ENCODE measurements at places on chromosomes 13 and 19.

- no peak for DNase-seq
Observed at GRCh38 chr19:38850436-38850975, 720 bp upstream of the HNRNPL start.

DNA sequence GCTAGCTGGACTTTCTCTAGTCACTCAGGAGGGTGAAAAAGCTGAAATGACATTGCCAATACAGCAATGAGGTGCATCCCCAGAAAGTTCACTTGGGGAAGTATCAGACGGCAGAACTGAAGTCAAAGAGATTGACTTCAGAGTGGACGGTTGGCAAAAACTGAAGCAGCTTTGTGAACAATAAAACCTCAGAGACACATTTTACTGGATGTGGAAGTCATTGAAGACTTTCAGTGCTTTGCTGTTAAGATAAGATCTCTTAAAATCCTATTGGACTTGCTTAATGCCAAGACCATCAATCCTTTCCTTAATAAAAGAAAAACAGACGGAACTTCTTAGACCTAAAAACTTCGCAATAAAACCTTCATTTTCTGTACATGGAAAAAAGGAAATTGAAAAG, 103.7 kb downstream of the ABCC4 start:
- no peak for DNase-seq

DNA sequence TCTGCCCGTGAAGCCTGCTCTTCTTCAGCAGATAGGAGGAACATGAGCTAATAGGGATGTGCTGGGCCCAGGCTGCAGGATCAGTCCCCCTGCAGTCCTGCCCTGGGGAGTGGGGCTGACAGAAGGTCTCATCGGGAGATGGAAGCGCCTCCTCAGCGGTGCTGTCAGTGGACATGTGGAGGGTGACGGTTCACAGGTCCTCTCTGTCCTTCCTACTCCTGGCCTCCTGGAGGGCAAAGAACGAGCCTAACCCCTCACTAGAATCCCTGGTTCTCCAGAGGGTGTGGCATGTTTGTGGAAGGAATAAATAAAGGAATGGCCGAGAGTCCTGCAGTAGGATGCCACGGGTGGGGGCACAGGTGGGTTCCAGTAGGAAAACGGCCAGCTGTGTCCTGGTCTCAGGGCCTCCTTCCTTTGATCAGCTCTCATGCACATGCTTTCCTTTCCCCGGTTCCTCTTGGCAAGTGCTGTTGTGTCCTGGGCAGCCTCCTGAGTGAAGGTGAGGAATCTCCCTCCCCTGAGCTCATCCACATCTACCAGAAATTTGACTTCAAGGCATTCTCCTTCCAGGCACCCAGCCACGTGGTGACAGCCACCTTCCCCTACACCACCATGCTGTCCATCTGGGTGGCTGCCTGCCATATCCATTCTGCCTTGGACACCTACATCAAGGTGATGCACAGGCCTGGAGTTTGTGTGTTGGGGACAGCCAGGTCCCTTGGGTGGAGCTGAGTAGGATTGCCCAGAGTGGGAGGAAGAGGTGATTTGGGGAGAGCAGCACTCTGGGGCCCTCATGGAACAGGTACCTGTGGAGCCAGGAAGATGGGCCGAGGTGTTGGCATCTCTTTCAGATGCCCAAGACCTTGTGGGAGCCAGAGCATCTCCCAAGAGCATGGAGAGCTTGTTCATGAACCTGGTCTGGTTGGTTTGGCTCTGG, 28.6 kb upstream of the ZNF492 start:
- no peak for DNase-seq

- no peak for DNase-seq
Observed at GRCh38 chr13:94123557-94123956, 355.9 kb downstream of the DCT start.

DNA sequence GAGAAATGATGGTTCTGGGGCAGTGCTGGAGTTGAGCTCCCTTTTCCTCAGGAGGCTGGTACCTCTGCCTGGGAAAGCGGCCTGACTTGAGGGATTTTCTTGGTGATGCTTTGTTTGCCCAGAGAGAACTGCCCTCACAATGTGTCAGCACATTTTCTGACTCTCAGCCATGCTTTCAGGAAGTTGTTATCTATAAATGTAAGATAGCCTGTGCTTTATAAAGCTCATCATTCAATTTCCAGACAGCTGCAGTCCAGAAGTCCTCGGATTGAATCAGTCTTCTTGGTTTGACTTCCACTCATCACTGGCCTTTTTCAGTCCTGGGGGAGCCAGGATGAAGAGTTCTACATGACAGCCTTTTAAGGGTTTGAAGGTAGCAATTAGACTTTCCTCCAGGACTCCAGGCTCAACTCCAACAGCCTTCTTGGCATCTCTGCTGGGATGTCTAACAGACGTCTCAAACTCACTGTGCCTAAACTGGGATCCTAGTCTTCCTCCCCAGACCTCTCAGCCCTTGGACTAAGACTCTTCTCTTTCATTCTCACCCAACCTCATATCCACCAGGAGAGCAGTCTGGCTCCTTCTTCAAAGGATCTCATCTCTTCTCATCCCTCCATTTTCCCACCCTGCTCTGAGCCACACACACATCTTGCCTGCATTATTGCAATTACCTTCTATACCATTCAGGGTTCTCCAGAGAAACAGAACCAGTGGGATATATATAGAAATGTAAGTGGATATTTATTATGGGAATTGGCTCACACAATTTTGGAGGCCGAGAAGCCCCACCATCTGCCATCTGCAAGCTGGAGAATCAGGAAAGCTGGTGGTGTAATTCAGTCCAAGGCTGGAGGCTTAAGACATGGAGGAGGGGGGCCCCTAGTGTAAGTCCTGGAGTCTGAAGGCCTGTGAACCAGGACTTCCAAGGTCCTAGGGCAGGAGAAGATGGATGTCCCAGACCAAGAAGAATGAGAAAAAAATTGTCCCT, 13.1 kb downstream of the ERICH6B start:
- DNase-seq, result no peak

DNA sequence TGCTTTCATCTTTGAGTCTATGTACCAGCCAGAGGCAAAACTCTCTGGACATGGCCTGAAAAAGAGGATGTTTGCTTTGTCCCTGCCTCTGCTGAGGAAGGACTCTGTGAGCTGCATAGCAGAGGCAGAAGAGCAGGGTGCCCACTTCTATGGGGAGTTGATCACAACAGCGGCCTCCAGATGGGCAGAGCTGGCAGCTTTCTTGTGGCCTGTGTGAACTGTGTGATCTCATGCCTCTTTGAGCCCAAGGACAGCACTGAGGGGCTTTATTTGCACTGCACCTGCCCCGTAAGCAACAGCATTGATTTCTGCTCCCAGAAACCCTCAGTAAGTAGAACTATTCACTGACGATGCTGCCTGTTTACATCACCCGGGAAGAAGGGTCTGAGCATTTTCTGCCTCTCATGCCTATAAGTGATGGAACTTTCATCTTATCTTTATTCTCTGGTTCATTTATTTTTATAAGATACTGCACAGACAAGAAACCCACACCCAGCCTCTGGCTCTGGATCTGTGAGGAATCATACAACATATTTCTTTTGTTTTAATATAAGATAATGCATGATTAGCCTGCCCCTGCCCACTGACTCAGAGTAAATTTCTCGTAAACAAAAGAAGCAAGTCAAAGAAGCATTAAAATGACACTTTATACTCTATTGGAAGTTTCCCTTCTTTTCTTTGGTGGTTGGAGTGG, 244.2 kb upstream of the SOX21 start:
- DNase-seq, result no peak

DNA sequence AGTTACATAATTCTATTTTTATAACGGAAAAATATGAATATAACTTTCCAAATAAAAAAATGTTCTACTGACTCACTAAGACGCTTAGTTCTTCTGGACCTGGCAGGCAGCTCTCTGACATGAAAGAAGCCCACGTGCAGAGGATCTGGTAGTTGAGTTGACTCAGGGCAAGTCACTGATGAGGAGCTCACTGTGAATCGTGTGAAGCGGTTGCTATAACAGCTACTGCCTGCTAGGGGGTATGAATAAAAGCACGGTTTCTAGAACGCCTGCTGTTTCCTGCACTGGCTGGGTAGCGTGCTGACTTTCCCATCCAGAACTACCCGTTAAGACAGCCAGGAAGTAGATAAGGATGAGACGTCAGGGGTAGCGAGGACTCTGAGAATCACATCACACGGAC, 54.7 kb upstream of the WASF3 start:
- DNase-seq, result peak; percentile 76

DNA sequence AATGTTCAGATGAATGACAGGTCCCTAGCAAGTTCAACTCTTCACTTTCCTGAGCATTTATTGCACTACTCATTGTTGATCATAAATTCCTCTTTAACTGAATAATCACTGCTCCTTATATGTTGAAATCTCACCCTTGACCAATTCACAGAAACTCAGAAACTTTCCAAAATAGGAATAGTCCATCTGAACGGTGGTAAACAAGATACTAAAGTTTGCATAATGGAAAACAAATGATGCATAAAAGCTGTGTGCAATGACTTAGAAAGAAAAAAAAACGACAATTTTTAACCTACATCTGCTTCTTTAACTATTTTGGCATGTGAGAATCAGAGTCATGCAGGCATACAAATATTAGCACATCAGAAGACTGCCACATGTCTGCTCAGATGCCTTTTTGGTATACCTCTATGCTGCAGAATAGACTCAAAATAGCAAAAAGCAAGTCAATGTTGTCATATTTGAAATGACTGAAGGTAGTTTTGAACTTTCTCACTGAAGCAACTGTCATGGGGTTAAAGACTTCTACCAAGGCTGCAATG, 34.8 kb downstream of the SLC10A2 start:
- DNase-seq, result no peak

GRCh38 chr19:40592170-40592569, 9.0 kb upstream of the LTBP4 start:
- DNase-seq, result peak; percentile 60

DNA sequence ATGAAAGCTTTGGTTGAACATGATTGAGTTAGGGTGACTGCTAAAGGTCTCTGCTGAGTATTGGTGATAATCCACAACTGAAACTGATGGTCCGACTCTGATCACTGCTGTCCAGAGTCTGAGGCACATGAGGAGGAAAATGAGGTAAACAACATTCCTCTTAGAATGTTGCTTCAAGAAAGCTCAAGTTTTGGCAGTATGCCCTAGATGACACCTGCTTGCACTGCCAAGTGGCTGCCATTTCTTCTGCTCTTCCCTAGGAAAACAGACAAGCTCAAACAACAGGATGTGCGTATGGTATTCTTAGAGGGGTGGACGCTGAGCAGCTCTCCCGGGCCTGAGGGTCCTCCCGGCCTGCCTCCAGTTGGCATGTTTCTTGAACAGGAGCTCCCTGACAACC, 15.2 kb upstream of the MTIF3 start:
- DNase-seq, result no peak

DNA sequence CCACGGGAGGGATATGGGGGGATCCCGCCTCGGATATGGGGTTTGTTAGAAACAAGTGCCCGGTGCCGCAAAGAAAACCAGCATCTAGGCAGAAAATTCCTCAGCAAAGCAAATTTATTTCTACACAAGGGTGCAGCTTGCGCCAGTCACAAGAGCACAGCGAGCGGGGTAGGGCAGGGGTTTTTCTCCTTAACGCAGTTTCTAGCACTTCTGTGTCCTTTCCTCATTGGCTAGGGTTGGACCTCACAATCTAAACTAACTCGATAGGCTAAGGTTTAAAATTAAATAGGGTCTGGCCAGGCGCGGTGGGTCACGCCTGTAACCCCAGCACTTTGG, 595 bp downstream of the ZNF440 start:
- peak; percentile 23 for DNase-seq

- no peak for DNase-seq
Observed at GRCh38 chr13:21894091-21894490, 223.2 kb downstream of the FGF9 start.

GRCh38 chr19:49772850-49773432, 6.1 kb downstream of the AP2A1 start:
- no peak for DNase-seq

DNA sequence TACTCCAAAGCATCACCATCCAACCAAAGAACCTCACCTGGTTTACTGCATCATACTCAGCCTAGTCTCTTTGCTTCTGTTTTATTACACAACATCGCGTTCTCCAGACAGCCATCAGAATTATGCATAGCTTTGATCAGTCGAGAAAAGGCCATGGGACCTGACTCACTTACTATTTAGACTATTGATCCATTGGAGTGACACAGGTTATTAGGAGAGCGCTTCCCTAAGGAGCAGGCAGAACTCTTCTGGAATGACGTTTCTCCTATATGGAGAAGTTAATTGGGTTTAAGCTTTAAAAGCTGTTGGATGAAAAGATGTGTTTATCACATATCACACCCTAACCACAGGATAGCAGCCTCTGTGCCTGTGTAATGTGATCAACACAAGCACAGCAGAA, 649.1 kb upstream of the SLC10A2 start:
- no peak for DNase-seq

- DNase-seq, result peak; percentile 74
Observed at GRCh38 chr19:1811472-1811894, 593 bp downstream of the ATP8B3 start.

- DNase-seq, result no peak
Observed at GRCh38 chr13:30477346-30478195, 11.8 kb upstream of the HMGB1 start.
